ENCODE measurements at places on chromosomes 12 and 14. TPM values are rescaled to one million over a fixed set of nuclear protein-coding genes. Genes with fewer than 3 reads are reported as not detected.
A peak's percentile ranks its signal among the peaks of the same experiment; 100 is the strongest.

GRCh38 chr12:48004053-48004941, at the start of gene COL2A1:
COL2A1 (minus strand) TSS chr12:48004476; CDS start chr12:48004321, 155 bp downstream.
- DNase-seq = no peak

DNA sequence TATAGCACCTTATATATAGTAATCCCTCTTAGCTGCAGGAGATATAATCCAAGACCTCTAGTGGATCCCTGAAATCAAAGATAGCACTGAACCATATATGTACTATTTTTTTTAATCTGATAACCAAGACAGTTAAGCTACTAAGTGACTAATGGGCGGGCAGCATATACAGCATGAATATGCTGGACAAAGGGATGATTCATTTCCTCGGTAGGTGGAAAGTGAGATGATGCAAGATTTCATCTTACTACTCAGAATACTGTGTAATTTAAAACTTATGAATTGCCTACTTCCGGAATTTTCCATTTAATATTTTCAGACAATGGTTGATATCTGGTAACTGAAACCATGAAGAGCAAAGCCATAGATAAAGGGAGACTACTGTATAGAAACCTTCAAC, 36.2 kb downstream of the PRMT8 start:
- DNase-seq = peak; percentile 30

GRCh38 chr12:16030744-16031143, 119.6 kb downstream of the DERA start:
- DNase-seq = no peak

GRCh38 chr14:100523843-100524169, 63.4 kb downstream of the BEGAIN start:
- DNase-seq = no peak

The CLEC6A gene
- total RNA-seq = 0.29 TPM

The BCL11B gene
- 0.21 TPM for total RNA-seq

The KLHDC1 gene
- 1.4 TPM for total RNA-seq

DNA sequence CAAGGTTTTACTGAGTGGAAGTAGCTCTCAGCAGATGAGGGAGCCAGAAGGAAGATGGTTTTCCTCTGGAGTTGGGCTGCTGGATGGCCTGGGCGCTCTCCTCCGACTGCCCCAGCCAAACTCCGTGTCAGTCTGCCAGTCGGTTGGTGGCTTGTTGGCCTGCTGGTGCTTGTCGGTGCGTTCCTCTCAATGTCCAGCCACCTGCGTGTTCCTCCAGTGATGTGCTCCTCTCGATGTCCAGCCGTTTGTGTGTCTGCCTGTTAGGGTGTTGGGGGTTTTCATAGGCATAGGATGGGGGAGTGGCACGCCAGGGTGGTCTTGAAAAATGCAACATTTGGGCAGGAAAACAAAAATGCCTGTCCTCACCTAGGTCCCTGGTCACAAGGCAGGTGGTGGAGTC, 37.0 kb upstream of the LDHB start:
- DNase-seq = no peak

DNA sequence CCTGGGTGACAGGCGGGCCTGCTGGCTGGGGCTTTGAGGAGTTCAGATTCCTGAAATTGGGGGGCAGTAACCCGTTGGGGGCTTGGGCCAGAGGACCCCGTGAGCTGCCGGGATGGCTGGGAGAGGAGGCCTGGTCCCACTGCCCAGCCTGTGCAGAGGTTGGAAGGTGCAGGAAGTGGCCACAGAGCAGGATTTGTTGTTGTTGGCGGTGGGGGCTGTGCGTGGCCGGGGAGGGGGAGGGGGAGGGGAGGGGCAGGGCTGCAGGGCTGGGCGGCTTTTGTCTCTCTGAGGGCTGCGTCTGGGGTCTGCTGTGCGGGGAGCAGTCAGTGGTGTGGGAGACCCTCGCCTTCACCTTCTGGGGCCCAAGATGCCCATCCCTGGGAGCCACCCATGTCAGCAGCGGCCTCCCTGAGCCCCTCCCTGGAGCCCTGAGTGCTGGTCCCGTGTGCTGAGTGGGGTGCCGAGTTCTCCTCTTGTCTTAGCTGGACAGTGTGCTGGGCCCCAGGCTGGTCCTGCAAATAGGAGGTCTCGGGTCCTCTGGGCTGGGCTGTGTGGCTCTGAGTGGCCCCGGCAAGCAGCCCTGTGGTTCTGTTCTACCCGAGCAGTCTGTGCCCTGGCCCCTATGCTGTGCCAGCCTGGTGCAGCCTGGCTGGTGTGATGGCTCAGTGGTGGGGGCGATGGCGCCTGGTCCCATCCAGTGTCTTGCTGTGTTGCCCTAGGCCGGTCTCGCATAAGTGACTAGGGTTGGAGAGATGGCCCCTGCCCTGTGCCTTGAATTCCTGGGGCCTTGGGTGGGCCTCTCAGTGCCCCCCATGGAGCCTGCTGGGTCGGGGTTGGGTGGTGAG, 10.3 kb downstream of the KIF26A start:
- no peak for DNase-seq

- DNase-seq = no peak
Measured at GRCh38 chr14:87940382-87940781, 52.6 kb downstream of the GALC start.

DNA sequence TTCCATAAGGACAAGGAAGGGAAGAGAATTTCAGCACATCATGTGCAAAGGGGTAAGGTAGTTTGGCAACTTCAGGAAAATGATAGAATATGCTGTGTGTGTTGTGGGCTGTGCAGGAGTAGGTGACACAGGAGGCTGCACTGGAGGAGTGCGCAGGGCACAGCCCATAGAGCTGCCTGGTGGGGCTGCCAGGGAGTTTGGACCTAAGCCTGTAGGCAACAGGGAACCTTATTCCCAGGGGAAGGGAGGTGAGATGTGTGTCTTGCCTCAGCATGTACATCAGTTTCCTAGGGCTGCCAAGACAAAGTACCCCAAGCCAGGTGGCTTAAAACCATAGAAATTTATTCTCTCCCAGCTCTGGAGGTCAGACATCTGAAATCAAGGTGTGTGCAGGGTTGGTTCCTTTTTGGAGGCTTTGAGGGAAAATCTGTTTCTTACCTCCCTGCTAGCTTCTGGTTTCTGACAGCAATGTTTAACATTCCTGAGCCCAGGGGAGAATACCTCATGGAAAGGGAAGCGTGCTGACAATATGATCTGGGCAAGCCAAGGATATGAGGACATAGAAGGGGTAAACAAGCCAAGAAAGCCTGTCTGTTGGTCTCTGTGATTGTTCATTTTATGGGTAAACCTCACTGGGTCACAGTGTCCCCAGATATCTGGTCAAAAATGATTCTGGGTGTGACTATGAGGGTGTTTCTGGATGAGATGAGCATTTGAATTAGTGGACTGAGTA, 174.0 kb upstream of the NTF3 start:
- DNase-seq = no peak

DNA sequence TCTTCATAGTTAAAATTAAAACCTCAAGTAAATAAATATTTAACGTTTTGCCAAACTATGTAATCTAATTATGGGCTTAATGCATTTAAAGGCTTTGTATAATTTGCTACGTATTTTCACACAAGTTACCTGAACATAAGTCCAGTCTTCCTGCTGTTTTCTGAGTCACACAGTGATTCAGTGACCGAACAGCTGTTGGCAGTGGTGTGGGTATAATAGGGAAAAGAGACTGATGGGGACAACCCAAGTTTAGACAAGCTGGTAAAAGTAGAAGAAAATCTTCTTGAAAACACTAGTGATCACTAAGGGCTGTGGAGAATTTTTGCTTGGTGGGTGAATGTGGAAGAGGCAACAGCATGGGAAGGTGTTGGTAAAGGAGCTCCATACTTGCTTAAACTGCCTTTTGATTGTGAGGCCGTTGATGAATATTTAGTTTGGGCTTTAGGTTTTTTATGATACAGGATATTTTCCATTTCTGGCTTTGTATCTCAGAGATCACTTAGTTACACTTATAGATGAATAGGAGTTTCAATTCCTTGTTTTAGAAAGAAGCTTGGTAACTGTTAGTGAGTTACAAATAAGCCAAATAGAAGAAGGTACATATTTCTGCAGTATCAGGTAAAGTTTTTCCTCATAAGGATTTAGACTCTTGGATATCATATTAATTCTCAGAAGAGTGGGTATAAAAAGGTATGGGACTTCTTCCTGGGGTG, 23.9 kb downstream of the LRRK2 start:
- no peak for DNase-seq

The RIPK3 gene
- not detected for total RNA-seq

DNA sequence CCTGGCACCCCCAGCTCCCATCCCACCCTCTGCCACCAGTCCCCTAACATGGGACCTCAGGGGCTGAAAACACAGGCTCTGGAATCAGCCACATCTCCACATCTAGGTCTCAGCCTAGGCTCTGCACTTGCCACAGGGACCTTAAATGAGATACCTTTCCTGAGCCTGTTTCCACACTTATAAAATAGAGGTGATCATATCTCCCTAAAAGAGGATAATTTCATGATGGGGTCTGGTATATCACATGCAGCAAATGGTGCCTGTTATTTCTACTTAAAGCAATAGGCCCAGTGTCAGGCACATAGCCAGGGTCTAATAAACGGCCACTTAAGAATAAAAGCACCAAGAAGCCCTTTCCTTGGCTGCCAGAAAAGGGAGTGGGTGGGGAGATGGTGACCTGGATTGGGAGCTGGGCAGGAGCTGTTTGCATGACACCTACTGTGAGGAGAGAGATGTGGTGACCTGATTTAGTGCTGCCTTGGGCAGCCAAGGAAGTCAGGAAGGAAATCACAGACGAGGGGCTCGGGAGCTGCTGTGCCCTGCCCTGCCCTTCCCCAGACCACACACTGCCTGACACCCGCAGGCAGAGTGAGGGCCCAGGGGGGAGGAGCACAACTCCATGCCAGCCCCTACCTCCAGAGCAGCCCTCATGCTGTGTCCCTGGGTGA, 71.2 kb downstream of the IRF2BPL start:
- DNase-seq = no peak

DNA sequence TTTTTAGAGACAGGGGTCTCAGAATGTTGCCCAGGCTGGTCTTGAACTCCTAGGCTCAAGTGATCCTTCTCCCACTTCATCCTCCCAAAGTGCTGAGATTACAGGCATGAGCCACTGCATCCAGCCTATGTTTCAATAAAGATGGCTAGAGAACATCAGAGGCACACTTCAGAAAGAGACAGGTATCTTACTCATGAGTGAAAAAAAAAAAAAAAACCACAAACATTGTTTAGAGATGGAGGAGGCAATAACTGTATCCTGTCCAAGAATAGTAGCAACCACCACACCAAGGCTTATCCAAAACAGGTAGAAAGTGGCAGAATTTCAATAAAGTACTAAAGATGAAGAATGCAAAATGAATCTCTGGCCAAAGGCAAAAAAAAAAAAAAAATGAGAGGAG, 30.3 kb downstream of the EEA1 start:
- DNase-seq = no peak

GRCh38 chr12:73225941-73226340, 953.8 kb downstream of the TRHDE start:
- DNase-seq = no peak

GRCh38 chr12:121911824-121912585, 6.4 kb upstream of the CFAP251 start:
- DNase-seq = no peak

The SBNO1 gene
- total RNA-seq = 46.3 TPM

DNA sequence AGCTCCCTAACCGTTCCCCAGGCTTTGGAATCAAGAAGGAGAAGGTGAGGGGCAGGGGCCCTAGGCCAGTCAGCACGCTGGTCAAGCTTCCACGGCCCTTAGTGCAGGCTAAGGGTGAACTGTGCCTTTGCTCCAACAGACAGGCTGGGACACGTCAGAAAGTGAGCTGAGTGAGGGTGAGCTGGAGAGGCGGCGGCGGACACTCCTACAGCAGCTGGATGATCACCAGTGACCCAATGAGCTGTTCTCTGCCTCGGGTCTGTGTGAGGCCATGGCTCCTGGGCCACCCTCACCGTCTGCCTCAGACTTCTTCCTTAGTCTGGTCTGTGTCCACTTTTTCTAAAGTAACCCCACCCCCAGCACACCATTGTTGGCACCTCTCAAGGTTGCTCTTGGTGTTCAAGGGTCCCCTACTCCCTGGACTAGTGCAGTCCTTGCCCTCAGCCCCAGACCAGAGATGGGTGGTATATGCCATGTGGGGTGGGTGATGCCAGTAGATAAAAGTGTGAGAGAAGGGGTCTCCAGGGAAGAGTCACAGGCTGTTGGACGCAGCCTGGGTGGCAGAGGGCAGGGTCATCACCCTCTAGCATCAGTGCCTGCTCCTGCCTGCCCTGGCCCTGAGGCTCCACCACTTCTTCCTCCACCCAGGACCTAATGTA, 20.7 kb downstream of the PRPF40B start:
- no peak for DNase-seq

DNA sequence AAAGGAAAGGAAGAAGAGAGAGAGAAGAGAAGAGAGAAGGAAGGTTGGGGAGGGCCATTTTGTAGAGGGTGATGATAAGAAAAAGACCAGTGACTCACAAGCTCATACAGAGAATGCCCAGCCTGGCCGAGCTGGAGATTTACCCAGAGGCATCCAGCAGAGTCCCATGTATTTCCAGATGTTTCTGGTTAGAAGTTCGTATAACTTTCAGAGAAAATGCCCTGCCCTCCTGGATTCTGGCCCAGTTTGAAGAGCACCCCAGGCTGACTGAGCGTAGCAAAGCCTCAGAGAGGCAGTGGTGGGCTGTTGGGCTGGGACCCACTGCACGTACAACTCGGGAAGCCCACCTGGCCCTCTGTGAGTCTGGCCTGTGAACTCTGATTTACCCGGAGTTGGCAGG, 221.8 kb downstream of the SLC41A2 start:
- no peak for DNase-seq

The GNB3 gene
- not detected for total RNA-seq

Data from SK-MEL-5 (cell line).